ENCODE measurements at places on chromosomes 1 and 21. TPM values are rescaled to one million over a fixed set of nuclear protein-coding genes. Genes with fewer than 3 reads are reported as not detected.

CDC42BPA gene
- polyA plus RNA-seq: 31.5 TPM

CREB3L4 gene
- polyA plus RNA-seq: 16.3 TPM

APOBEC4 gene
- polyA plus RNA-seq: not detected

TCHHL1 gene
- polyA plus RNA-seq: not detected

FCN3 gene
- 0.47 TPM for polyA plus RNA-seq

BMP8B gene
- polyA plus RNA-seq: 1.7 TPM

CACNA1S gene
- 41.8 TPM for polyA plus RNA-seq

WNT2B gene
- polyA plus RNA-seq: 4.7 TPM

GRHL3 gene
- polyA plus RNA-seq: 0.10 TPM

VTCN1 gene
- polyA plus RNA-seq: 0.11 TPM

CFHR3 gene
- polyA plus RNA-seq: 2.8 TPM

MROH9 gene
- polyA plus RNA-seq: not detected

TTC24 gene
- polyA plus RNA-seq: 0.63 TPM

CFAP107 gene
- 0.12 TPM for polyA plus RNA-seq
